ENCODE measurements at places on chromosomes 3 and 15.

DNA sequence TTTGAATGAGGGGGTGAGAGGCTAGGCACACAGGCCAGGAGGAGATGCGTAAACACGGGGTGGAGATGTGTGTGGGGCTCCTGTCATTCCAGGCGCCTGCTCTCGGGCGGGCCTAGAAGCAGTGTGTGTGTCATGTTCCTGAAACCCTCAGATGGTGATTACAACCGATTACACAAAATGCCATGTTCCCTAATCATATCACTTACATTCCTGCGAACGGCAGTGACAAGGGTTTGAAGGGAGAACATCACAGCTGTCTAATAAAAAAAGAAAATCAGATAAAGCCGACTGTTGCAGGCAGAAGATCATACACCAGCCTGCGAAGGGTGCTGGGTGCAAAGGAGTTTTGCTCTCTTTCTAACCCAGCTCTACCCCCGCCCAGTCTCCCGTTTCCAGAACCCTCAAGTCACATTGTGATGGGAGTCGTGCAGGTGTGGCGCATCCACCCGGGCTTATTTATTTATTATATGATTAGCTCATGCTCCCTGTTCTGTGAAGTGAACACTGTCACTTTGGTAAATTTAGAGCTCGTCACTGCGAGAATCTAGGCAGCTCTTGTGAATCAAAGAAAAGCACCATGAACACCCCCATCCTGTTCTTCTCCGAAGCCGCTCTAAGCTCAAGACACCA, 140.3 kb downstream of the NR2F2 start:
- no peak for DNase-seq

DNA sequence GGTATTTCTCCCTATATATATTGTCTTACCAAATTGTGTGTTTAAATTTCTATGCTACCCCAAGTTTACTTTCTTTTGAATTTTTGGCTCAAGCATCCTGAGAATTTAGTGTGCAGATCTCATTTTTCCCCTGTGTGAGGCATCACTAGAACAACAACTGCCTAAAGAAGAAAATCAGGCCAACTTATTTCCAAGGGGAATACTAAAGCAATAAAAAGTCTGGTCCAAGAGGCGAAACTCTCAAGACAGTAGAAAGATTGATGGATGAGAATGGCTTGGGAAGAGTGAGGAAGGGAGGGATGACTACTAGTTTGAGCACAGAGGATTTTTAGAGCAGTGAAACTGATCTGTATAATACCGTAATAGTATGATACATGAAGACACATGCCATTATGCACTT, 86.3 kb upstream of the CFAP20DC start:
- DNase-seq, result no peak

- no peak for DNase-seq
These were observed 103.5 kb downstream of the CHSY1 start for GRCh38 chr15:101148166-101148880.

DNA sequence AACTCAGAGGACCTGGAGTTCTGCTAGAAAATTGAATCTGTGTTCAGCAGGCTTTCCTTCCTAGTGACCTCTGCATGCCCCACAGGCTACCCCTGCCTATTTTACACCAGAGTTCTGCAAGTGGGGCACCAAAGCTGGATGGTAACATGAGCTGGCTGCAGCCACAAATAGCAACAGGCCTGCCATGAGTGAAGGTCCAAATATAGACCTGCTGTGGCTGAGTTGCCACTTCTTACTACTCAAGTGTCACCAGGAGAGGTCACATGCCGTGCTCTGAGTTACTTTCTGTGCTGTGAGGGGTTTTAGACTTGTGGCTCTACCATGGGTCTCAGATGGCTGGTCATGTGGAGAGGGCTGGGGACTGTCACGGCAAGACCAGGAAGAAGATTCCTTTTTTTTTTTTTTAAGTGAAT, at the start of gene FSD2:
FSD2 (minus strand) TSS at position 76 of the 413 bp plus-strand sequence. CDS start 18,679 bp downstream, outside the sequence.
- DNase-seq, result no peak

DNA sequence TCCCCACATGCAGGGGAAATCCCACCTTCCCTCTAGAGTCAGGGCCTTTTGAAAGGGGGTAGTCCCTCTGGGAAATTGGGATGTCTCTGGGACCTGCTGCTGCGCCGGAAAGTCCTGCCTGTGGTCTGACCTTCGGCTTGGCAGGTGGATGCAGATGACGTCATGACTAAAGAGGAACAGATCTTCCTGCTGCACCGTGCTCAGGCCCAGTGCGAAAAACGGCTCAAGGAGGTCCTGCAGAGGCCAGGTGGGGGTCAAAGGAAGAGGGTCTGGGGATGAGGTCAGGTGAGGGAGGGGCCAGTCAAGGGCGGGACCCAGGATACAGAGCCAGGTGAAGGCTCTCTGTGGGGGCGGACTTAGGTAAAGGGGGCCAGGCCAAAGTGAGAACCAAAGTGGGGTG, 16.2 kb downstream of the PTH1R start:
- no peak for DNase-seq

GRCh38 chr15:47754312-47754711, 37.0 kb downstream of the SEMA6D start:
- no peak for DNase-seq

GRCh38 chr3:129794311-129795185, 99.0 kb downstream of the TMCC1 start:
- DNase-seq, result no peak

GRCh38 chr15:42198516-42198915, 9.6 kb downstream of the VPS39 start:
- DNase-seq, result no peak

GRCh38 chr3:114608293-114608692, 314.5 kb downstream of the TIGIT start:
- no peak for DNase-seq

GRCh38 chr15:48814286-48814685, 3.4 kb upstream of the CEP152 start:
- DNase-seq, result no peak

DNA sequence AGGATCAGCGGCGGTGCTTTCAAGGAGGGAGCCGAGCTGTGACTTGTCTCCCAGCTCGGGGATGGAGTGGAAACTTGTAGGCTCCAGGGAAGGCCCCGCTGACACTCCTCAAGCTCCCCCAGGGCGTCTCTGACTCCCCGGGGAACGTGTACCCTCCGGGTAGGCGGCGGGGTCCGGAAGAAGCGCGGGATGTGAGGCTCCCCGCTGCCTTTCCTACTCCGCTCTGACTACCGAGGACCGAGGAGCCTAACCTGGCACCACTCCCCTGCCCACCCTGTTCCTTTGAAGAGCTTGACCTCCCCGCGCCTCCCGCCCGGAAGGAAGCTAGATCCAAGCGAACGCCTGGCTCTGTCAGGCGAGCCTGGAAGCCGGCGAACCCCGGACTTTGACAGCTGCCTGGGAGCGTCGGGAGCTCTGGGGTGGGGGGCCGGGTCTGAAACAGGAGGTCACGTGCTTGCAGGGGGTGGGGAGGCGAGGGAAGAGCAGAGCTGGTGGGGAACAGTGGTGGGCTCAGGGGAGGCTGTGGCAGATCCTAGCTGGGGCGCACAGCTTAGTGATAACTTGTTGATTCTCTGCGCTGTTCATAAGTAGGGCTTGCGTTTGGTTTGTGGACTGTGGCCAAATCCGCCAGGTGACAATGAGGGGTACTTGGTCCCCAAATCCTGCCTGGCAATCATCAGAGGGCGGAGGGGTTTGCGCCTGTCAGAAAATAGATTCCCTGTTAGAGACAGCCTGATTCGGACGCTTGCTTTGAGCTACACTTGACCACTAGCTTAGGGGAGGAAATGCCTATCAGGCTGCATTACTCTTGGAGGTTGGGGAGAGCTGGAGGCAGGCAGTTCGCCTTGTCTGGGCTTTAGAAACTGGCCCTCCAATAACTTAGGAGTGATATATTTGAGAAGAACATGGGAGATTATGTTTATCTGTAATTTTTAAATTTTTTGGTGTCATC, 1.2 kb downstream of the CLSTN2 start:
- DNase-seq, result no peak

DNA sequence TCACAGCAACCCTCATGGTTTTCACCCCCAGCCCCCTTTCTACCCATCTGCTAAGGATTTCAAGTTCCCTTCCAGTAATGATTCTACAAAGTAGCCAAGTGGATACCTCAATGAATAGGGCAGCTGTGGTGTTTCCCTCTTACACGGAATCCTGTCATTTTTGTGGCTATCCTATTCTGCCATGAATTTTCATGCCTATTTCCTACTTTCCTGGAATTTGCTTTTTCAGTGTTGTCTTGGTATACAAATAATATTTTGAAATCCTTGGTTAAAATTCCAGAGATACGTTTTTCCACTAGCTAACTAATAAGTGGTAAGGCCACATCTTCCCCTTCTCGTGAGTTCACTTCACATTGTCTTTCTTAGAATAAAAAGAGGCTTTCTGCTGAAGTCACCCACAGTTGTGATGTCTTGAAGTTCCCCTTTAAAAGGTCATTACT, 7.5 kb downstream of the ADPRH start:
- no peak for DNase-seq

DNA sequence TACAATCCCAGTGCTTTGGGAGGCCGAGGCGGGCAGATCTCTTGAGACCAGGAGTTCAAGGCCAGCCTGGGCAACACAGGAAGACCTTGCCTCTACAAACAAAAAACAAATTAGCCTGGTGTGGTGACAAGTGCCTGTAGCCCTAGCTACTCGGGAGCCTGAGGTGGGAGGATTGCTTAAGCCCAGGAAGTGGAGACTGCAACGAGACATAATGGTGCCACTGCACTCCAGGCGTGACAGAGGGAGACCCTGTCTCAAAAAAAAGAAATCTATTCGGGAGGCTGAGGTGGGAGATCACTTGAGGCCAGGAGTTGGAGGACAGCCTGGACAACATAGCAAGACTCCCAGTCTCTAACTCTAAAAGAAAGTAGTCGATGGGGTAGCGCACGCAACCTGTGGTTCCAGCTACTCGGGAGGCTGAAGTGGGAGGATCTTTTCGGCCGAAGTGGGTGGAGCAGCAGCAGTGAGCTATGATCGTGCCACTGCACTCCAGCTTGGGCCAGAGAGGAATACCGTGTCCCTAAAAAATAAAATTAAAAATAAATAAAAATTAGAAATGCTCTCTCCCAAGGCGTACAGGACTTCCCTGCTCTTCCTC, 775 bp downstream of the C3orf33 start:
- no peak for DNase-seq

DNA sequence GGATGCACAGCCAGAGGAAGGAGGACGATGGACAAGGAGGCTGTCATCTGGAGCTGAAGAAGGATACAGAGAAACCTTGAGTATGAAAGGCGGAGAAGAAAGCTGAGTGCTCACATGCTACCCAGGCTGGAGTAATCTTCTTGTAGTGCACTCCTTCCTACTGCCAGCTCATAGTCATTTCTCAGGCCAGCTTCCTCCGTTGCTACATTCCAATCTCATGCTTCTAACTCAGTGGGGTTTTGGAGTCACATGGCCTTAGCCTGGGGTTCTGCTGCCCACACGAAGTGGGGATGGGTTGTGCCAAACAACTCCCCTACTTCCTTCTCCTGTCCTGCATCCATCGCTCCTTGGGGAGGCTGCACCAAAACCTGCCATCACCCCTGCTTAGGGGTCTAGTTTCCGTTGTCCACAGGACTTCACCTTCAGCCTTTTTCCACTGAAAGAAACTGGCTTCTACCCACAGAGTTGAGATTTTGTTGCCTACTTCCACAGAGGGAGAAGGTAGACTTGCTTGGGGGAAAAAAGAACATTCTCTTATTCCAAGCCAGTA, 239.9 kb downstream of the EPHB1 start:
- DNase-seq, result no peak

GRCh38 chr3:156718622-156719306, 44.4 kb downstream of the TIPARP start:
- DNase-seq, result no peak

DNA sequence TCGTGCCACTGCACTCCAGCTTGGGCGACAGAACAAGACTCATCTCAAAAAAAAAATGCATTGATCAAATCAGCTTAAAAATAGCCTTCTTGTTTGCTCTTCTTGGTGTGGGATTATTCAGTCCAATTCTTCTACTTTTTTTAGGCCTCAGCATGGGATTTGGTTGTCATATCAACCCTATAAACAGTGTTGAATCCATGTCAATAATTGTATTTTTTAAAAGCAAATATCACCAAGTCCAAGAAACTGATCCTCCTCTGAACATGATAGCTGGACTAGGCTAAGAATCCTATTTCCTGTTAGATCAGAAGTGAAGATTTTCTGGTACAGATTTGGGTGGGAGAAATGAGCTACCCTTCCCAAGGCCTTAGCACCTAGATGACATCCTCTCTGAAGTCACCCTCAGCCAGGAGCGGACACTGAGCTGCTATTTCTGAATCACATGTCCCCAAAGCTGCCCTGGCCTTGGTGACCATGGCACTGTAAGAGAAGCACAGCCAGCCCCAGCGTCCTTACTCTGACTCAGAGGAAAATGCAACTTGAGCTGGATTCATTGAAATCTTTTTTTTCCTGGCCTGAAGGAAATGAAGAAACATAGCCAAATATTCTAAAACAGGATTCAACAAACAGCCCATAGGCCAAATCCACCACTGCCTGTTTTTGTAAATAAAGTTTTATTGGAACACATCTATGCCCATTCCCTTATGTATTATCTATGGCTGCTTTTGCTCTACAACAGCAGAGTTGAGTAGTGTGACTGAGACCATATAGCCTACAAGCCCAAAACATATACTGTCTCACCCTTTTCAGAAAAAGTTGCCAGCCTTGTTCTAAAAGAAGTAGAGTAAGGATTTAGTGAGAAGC, 215.9 kb upstream of the CTDSPL start:
- DNase-seq, result no peak

GRCh38 chr15:72809329-72809728, 25.8 kb upstream of the ADPGK start:
- DNase-seq, result no peak

DNA sequence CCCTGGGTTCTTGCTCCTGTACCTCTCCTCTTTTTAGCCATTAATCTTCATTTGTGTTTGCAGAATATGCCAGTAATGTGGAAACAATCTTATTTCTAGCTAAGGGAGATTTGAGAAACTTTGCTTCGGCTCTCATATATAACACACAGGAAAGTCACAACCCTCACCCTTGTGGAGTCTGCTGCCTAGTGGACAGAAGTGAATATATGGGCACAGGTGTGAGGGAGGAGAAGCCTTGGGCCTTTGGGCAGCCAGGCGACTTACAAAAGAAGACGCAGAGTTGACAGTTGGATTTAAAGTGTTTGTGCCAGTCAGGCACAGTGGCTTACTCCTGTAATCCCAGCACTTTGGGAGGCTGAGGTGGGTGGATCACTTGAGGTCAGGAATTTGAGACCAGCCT, 181.8 kb upstream of the TBL1XR1 start:
- no peak for DNase-seq

- DNase-seq, result no peak
These were observed 5.9 kb downstream of the SYNM start for GRCh38 chr15:99110581-99111320.

DNA sequence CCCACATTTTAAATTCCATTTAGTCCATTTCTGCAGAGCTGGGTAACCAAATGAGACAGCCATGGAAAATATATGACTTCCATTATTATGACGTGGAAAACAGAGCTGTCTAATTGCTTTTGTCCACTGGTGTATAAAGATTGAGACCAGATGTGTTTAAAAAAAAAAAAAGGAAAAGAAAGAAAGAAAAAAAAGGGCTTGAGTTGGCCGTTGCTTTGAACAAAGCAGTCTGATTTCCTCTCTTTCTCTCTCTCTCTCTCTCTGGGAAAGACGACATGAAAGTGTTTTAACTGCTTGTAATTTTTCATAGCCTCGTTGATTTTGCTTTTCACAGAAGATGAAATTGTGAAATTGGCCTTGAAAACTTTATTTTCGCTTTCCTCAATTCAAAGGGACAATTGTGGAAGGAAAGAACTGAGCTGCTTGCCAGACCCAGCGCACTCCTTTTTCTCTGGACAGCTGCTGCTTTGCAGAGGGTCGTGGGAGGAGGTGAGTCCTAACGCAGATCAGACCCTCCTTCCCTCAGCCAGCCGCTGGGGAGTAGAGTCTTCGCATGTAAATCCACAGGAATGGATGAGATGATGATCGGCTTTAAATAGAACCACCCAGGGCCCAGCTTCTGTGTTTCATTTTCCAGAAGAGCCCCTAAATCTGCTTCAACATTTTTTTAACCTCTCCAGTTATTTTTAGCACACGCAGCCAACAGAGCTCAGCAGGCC, 42.8 kb upstream of the UBE2E1 start:
- DNase-seq, result no peak
